IMR-90 (cell line): ENCODE measurements at places on chromosomes 7 and 10.

DNA sequence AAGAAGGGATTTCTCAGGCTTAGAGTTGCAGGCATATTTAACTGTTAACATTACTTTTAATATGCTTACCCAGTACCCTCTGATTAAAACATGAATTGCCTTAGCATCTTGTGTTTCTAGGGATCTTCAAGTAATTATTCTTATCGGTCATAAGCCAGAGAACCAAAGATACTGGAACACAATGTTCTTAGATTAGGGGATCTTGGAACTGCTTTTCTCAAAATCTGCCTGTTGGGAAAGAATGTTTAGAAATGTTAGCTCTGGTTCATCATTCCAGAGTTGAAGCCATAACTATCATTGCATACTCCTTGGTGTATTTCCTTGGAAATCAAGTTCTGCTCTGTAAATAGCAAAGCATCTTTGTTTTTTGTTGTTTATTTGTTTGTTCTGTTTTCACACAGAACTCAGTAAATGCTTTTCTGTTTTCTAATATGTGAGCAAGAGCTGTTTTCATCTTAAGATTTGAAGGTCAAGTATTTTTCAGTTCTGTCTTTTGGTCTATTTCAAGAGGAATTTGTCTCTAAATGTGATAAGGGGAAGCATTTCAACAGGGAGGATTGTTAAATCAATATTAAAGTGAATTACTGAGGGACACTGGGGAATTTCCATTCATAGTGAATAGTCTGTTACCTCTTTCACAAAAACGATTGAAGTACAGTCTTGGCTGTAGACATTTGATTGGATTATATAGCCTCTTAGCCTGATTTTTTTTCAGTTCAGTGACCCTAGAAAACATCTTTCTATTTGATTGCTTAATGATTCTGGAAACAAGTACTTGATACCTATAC, 103.2 kb upstream of the CYP26C1 start:
- no peak for DNase-seq

DNA sequence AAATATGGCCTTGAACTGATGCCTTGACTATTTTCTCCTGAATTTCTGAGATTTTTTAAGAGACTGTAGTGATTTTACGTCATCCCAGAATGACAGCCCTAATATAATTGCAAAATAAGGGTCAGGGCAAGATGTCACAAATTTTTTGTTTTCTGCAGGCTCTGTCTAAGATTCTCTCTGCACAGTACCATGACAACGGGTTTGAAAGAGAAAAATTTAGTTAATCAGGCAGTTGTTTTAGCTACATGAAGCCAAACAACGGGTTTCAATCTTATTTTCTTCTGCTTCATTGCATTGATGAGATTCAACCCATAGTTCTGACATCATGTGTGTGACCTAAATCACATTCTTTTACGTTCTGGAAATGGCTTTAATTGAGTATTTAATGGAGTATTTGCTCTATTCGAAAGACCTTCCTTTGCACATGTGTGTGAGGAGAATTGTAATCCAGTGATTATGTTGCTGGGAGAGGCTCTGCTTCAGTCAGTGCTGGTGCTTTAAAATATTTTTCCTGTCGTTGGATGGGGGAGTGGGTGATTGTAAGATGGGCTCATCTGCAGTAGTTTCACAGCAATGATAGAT, 118.0 kb upstream of the RHOBTB1 start:
- no peak for DNase-seq

DNA sequence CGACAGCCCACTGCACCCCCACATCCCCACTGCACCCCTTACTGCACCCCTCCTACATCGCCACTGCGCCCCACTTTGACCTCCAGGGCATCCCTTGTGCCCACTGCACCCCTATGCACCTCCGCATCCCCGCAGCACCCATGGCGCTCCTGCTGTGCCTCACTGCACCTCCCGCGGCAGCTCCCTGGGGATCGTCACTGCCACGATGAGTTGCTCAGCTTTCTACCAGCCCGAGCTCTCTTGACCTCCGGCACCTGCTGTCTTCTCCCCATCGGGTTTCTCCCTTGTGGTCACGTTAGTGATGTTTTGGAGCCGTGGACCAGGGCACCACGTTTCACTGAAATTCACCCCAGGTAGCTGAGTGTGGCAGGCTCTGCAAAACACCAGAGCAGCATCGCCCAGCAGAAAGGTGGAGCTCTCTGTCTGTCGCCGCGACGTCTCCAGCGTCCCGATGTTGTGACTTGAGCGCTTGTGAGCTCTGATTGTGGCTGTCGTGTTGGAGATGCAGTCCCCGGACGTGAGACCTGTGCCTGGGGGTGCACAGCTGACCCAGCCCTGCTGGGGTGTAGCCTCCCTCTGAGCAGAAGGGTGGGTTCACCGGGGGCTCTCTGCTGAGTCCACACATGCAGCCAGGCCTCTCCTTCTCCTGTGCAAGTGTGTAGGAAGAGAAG, 147.7 kb downstream of the DNAJB6 start:
- DNase-seq = no peak

DNA sequence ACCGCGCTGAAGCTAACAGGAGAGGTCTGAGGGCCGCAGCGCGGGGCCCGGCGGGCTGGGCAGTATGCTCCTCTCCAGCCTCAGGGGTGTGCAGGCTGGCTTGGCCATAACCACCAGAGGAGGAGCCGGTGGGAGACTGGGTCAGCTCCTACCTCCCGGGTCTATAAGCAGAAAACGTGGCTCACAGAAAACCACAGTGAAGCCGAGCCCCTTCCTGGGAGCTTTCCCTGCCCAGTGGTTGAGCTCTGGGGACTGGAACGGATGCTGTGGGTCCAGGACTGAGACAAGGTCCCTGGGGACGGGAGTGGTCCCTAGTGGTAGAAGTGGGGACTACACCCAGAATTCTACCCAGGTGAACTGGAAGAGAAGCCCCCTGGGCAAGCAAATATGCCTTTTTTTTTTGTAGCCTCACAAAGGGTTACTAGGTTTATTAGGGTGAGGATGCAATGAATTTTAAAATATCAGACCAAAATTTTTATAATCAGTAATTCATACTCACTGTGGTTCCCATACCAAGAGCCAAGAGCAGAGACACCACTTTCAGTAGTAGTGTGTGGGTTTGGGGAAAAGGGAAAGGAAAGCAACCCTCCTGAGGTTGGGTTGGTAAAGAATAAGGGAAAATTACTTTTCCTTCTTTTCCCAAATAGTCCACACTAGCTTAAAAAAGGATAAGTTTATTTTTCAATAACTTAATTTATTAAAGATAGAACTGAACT, 67.9 kb upstream of the PRKCQ start:
- no peak for DNase-seq

- DNase-seq = no peak
These were observed 98.8 kb downstream of the COBL start for GRCh38 chr7:51217804-51218203.

DNA sequence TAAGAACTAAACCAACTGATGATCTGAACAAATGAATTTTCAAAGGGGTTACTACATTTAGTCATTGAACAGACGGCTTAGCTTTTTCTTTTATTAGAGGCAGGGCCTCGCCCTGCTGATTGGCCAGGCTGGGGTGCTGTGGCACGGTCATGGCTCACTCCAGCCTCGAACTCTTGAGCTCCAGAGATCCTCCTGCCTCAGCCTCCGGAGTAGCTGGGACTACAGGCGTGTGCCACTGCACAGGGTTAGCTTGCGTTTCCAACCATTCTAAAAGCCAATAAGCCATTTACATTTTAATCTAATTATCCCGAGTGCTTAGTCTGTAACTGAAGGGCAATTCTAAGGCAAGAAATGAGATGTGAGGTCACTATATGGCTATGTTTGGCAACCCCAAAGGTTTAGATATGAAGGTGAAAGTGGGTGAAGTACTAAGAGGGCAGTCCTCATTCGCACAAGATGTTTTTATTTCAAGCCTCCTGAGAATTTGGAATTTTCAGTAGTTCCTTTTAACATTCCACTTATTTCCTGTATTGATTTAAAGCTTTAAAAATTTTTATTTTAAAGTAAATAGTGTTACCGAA, 1.6 kb upstream of the CDK13 start:
- no peak for DNase-seq

DNA sequence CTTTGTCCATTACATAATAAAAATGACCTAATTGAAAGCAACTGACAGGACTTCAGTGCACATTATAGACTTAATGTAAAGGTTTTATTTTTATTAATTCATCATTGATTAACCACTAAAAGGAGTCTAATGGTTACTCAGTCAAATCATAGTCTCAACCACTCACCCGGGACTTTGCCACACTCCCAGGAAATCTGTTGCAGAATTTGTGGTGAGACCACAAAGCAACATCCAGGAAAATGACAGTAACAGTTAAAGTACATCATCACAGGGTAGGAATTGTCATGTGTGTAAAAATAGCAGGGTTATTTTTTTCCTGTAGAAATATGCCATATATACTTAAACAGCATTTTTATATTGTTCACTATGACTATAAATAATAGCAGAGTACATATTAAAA, 6.3 kb upstream of the HGF start:
- peak; percentile 31 for DNase-seq

DNA sequence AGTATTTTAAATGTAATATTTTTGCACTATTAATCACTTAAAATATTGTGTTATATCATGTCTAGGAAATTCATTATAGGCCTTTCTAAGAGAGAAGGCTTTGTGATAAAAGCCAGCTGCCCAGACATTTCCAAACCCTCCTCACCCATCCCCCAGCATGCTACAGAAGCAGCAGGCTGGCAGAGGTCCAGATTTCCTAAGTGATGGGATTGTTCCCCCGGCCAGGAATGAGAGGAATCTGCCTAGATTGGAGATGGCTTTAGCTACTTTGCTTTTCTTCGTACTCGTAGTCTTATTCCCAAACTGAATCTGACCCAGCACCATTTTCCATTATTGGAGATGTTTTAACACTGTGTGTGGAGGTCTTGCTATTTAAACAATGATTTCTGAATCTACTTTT, 29.4 kb downstream of the CDK14 start:
- peak; percentile 42 for DNase-seq

DNA sequence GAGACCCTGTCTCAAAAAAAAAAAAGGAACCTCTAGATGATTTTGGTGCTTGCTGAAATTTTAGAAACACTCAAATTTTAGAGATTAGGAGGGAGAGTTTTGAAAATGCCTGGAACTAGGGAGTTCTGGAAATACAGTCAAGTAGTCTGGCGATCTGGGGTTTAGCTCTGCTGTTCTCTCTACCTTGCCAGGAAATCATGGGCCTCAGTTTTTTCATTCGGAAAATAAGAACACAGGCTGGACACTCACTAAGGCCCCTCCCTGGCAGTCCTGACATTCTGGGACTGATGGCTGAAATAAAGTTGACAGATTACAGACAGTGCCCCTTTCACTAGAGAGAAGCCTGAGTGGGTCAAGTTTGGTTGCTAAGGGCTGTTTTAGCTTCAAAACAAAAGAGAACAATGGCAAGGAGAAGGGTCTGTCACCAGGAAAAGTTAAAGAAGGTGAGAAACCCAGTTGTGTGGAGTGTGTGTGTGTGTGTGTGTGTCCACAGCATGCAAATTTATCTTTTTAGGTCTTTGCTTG, 25.0 kb upstream of the CALN1 start:
- DNase-seq = no peak

GRCh38 chr10:77978360-77978759, 51.0 kb downstream of the POLR3A start:
- no peak for DNase-seq

DNA sequence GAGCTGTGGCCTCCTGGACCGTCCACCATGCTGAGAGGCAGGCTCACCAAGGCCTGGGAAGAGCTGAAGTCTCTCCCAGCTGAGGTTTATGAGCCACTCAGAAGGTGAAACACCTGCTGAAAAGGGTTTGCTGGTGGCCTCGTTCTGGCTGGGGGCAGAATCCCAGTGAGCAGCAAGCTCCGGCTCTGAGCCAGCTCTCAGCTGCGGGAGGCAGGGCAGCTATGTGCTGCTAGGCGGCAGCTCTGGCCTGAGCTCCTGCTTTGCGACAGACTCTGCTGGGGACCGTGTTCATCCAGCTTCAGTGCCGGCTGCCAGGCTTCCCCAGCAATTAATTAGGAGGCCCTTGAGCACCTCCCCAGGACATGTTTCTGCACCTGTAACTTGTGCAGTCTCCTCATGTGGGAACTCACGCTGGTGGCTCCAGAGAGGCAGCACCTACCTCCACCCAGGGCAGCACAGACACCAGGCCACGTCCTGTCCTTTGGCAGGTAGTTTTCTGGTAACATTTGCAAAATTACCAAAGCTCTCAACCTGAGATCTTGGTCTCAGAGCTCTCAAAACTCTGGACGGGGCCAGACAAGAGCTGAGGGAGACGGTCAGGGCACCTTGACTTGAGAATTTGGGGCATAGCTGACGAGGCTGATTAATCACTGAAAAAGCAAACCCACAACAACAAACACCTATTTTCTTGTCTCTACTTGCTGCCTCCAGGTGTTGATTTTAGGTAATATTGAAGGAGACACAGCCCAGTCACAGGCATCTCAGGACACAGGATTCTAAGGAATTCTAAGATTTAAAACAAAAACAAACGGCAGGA, 185.0 kb downstream of the TCERG1L start:
- DNase-seq = no peak

DNA sequence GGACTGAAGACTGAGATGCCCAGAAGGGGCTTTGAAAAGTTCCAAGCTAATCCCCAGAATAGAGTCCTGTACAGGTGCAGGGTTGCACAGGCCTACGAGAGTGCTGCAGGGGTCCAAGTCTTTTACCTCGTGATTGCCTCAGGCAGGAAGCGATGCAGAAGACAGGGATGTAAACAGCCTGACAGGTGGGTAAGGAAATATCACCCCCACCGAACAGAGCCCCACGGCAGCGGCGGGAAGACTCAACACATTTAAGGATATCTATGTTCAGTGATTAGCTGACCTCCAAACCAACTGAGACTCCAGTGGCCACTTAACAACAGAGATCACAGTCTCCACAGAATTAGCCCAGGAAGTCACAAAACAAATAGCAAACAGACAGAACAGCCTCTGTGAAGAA, 73.9 kb upstream of the VIPR2 start:
- no peak for DNase-seq

DNA sequence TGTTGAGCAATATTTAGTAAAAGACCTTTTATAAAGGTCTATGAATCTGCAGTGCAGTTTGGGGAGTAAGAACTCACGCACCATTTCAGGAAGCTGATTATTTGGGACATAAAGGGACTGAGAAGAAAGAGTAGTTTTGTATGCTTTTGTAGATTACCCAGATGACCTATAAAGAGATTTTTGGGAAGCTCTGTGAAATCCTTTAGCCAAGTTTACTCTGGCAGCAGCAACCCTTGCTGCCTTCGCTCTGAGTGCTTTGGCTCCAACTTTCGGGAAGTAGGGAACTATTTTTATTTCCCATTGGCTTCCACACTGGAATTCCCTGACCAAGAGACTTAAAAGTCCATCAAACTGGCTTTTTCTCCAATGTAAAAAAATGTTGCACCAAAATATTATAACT, 1110.1 kb upstream of the PHF14 start:
- DNase-seq = no peak

DNA sequence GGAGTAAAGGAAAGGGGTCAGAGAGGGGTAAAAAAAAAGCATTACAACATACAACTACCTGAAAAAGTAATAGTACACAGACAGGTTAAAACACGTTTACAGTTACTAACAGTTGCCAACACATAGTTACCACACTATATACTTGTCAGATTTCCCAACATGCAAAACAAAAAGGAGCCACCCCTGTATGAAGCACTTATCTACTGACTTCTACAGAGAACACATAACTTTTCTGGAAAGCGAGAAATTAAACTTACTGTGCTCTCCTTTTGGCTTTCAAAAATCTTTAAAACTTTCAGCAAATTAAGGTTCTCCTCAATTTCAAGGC, 2.1 kb downstream of the ABI1 start:
- no peak for DNase-seq

GRCh38 chr10:88759366-88760101, at the start of gene LIPN:
LIPN (plus strand) TSS chr10:88760020; CDS start chr10:88761406, 1,386 bp downstream.
- DNase-seq = no peak
